ENCODE measurements at places on chromosomes 5 and 9.

DNA sequence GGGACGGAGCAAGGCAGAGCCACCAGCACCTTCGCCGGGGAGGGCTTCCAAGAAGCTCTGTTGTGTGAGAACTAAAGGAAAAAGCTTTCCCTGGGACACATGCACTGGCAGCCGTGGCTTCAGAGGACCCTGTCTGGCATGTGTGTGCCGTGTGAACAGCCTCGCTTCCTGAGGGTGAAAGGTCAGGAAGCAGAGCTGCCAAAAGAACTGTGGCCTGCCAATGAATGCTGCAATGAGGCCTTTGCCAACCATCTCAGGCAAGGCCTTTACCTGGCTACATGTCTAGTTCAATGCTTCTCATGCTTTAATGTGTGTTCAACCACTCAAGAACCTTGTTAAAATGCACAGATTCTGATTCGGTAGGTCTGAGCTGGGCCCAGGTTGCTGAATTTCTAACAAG lies 53.5 kb downstream of the NIPSNAP3B start:
- no peak for DNase-seq

GRCh38 chr9:126367616-126368015 lies 41.0 kb downstream of the MVB12B start:
- DNase-seq: no peak

DNA sequence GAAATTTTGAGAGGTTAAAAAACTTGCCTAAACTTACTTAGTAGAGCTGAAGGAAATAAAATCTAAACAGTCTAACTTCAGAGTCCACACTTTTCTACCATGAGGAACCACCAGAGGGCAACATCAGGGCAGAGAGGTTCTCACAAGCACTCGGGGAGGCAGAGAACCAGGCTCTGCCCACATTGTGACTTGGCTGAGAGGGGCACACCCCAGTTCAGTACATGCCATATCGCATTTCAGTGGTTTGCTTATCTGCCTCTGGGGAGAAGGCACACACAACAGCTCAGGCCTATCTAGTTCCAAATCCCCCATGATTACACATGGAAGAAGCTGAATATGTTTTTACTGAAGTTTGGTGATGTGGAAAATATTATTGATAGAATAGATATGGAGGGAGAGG lies 49.2 kb downstream of the EQTN start:
- DNase-seq: peak; percentile 39

DNA sequence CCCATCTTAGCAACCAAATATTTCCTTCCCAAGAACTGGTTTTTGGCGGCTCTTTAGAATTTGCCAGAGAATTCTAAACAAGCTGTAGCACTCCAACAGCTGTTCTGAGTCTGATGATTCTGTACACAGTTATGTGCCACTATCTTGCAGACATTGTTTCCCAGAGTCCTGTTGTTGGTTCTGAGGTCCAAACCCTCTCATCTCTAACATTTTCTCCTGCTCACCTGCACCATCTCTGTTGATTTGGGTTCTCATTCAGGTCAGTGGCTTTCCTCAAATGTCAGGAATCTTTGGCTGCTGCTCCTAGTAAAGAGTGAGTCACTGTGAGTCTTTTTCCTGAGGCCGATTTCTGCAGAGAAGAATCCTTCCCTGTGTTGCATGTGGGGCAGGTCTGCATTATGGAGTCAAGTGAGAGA lies 50.0 kb downstream of the CAMSAP1 start:
- peak; percentile 39 for DNase-seq

DNA sequence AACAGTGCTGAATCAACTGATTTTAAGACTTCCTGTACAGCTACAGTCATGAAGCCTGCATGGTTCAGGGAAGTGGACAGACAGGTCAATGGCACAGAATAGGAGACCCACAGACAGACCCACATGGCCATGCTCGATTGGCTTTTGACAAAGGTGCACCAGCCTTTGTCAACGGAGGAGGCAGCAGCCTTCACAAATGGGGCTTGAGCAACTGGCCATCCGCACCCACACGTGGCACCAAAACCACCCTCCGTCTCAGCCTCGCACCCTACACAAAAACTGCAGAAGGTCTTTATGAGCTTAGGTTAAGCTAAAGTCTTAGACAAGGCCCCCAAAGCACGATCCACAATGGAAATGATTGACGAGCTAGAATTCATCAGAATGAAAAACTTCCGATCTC lies 59.5 kb upstream of the UBAC1 start:
- DNase-seq: no peak

- DNase-seq: no peak
Measured at GRCh38 chr5:113526421-113526820, 12.9 kb downstream of the YTHDC2 start.

- no peak for DNase-seq
Measured at GRCh38 chr5:107808671-107809137, 138.0 kb upstream of the EFNA5 start.

DNA sequence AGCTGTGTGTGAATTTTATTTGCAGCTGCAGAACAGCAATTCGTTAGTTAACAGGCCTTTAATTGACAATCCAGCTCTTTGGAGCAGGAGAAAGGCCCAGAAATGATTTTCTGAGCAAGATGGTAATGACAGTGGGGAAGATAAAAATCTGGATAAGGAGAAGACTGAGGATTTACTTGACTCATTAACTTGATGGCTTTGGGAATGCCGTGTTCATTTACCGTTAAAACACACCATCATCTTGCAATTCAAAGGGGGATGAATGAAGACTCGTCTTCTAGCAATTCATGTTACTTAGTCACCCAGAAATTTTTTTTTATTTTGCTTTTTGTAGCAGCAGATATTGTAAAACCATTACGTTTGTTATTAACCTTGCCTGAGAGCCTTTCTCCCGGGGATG lies 52.0 kb downstream of the PTTG1 start:
- no peak for DNase-seq

DNA sequence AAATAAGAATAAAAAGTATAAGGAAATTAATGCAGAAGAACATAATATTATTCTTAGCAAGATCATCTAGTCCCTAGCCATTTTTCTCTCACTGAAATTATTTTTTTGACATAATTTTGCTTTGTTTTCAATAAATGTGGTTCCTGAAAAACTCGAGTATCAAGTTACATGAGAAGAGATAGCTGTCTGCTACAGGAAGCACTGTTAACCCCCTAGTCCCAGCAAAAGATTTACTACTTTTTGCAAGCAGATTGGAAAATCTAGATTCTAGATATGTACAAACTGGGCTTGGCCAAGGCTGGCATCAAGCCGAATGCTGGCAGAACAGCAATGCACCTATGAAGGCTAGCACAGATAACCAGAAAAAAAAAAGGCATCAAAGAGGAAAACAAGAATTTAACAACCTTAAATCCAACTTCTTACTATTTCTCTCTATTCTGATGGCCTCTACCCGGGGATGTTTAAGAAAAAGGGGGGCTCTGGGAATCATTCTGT lies 21.9 kb upstream of the ISCA1 start:
- no peak for DNase-seq

- peak; percentile 15 for DNase-seq
Measured at GRCh38 chr9:98873951-98874371, 66.5 kb downstream of the GALNT12 start.

- no peak for DNase-seq
Measured at GRCh38 chr9:128898382-128898781, 16.4 kb downstream of the LRRC8A start.

GRCh38 chr5:115501464-115502210 lies 42.9 kb downstream of the FEM1C start:
- DNase-seq: no peak

DNA sequence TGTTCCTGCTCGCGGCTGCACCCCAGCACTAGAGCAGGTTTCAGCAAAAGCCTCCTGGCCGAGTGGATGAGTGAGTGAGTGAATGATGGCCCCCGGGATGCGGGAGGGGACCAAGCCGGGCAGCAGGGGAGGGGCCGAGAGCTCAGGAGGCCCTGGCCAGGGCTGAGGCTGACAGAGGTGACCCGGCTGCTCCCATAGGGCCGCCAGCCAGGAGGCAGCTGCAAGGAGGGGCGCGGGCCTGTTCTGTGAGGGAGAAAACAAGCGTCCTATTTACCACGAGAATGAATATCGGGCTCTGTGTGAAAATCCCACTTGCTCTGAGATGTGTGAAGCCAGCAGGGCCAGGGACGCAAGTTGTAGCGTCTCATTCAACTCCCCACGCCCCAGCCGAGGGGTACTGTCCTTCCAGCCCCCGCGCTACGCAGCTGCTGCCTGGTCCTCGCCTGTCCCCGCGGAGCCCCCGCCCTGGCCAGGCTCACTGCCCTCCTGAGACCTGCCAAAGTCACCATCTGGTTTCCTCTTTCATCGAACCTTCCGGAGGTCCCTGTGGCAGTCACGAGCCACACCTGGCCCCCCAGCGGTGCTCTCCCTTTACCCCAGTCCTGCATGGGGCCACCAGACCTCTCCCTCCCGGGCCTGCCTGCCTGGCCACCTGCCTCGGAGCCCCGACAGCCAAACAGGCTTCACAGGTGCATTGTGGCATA lies 38.8 kb downstream of the RASGEF1C start:
- DNase-seq: no peak

- DNase-seq: peak; percentile 61
Measured at GRCh38 chr9:125513668-125514413, 193.2 kb downstream of the MAPKAP1 start.

- peak; percentile 11 for DNase-seq
Measured at GRCh38 chr9:4548811-4549725, 58.8 kb downstream of the SLC1A1 start.

DNA sequence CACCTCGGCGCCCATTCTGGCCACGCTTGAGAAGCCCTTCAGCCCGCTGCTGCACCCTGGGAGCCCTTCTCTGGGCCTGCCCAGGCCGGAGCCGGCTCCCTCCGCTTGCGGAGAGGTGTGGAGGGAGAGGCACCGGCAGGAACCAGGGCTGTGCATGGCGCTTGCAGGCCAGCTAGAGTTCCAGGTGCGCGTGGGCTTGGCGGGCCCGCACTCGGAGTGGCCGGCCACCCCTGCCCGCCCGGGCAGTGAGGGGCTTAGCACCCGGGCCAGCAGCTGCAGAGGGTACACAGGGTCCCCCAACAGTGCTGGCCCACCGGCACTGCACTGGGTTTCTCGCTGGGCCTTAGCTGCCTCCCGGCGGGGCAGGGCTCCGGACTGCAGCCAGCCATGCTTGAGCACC lies 72.3 kb upstream of the SYK start:
- no peak for DNase-seq

DNA sequence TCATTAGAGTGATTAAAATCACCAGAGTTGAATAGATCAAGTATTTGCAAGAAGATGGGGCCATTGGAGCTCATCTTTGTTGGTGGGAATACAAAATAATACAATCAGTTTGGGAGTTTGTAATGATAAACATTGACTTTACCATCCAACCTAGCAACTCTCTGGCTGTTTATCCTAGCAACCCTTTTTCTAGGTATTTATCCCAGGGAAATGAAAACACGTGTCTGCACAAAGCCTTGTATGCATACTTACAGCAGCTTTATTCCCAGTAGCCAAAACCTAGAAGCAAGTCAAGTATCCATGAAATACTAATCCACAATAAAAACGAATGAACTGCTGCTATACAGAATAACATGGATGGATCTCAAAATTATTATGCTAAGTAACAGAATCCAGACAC lies 152.7 kb upstream of the DAB2 start:
- DNase-seq: no peak

DNA sequence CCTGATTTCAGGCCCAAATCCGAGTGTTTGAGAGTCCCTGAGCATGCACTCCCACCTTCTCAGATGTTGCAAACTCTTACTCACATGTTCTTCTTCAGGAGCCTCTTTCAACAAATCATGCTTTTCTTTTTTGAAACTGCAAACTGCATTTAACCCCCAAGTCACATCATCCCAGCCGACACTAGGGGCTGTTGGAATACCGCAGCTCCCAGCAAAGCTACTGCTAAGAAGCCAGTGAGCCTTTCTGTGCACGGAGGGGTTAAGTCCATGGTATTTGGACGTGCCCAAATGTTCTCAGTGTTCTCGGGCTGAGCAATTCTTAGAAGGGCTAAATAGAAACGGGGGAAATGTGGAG lies 282.9 kb downstream of the NFIB start:
- DNase-seq: no peak

DNA sequence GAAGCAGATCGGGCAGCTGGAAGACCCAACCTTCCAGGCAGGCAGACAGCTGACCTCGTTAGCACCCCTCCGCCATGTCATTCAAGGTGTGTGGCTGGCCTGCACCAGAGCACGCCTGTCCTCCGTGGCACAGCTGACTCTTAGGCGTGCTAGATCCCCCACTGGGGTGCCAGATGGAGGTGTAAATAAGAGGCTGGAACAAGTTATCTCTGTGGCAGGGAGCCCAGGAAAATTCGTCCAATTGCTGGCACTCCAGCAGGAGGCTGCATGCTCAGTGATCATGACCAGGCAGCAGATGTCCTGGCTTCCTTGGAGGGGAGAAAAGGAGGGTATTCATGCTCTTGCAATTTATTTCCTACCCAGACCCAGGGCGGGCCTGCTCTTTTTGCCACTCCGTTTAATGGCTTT lies 7.8 kb upstream of the ALDOB start:
- DNase-seq: no peak

DNA sequence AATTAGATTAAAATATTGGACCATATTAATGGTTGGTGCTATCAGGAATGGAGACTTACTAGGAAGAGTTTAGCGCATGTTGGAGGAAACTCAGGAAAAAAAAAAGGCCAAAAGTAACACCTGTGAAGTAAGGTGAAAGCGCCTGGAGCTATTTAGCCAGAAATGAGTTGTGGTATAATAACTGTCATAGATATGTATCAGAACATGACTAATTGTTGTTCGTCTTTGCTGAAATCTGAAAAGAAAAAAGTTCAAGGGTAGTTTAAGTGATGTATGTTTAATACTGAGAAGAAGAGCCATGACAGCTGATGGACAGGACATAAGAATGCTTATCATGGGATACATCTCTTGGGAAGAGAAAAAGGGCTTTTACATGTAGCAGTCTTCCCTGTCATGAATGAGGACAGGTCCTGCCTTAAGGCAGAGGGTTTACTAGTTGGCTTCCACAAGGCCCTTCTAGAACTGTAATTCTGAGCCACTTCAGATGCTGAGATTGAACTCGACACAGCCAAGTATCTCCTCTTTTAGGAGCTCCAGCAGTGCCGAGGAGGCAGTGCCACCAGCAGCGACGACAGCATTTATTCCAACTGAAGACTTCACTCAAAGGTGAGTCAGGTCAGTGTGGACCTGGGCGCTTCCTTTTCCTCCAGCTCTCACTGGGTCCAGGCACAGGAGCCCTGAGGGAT lies 940 bp upstream of the CAMK4 start:
- no peak for DNase-seq

DNA sequence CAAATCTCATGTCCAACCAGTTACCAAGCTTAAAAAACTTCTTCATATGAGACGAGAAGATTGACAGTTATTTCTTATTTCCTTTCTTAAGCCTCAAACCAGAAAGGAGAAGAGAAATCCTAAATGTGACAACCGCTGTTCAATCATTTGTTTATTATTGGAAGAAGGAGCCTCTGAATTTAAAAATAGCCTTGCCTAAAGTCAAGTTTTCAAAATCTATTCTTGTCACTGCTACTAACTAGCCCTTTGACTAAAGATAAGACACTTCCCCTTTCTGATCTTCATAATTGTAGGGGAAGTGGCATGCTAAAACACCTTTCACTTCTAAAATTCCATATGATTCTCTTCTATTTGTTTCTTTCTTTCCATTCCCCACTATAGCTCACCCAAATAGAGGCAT lies 106.2 kb upstream of the EMB start:
- no peak for DNase-seq

- DNase-seq: no peak
Measured at GRCh38 chr9:73280113-73280512, 128.4 kb downstream of the ANXA1 start.

GRCh38 chr9:7892975-7893374 lies 93.4 kb upstream of the DMAC1 start:
- no peak for DNase-seq
